ENCODE measurements at places on chromosomes 2 and 18.

DNA sequence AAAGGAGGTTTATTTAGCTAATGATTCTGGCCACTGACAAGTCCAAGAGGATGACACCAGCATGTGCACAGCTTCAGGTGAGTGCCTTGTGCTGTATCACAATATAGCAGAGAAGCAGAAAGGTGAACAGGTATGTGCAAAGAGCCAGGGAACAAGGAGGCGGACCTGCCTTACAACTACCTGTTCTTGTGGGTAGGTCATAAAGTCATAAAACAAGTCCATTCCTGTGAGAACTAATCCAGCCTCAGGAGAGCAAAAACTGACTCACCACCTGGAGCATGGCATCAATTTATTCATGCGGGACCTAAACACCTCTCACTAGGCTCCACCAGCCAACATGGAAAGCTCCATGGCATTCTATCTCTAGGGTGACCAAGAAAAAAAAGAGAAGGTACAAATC is 234.2 kb downstream of the ASXL3 start:
- DNase-seq = no peak

DNA sequence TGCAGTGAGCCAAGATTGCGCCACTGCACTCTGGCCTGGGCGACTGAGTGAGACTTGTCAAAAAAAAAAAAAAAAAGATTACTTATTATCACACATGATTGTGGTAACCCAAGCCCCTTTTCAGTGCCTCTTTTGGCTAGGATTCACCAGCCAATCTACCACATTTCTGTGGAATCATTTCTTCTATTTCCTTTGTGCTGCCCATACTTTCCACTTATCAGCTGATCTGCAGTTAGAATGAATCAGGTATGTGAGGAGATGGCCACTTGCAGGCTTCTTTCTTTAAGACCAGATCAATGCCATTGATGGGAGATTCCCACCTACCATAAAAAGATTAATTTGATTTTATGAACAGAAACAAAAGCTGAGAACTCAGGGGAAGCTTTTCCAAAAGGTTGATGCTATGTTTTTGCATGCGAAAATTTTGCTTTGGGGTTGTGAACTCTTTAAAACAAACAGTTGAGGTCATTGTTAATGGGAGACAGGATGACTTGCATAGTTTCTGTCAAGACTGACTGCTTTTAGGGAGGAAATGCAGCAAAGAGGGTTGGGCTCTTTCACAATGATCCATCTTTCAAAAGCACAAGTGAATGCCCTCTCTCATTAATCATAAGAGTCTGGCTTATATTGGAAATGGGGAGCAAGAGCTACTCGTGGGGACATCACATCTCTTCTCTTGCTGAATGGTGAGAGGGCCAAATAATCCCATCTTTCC is 66.9 kb upstream of the CYP26B1 start:
- DNase-seq = no peak

DNA sequence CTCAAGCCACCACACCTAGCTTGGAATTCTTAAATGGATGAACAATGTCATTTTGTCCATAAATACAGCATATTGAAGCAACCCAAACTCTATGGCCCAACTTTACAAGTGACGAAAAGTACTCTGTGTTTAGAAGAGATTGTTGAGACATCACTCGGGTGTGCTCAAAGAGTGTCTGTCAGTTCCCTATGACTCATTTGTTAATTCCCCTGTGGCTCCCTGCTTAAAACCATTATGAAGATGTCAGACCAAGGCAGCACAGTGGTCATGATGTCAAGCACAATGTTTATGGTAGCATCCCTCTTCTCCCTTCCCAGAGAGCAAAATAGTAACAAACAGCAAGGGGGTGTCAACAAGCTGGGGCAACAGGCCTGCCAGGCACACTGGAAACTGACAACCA is 3.0 kb downstream of the LYG1 start:
- DNase-seq = no peak

GRCh38 chr2:42128721-42129486 is 40.2 kb upstream of the EML4 start:
- DNase-seq = no peak

DNA sequence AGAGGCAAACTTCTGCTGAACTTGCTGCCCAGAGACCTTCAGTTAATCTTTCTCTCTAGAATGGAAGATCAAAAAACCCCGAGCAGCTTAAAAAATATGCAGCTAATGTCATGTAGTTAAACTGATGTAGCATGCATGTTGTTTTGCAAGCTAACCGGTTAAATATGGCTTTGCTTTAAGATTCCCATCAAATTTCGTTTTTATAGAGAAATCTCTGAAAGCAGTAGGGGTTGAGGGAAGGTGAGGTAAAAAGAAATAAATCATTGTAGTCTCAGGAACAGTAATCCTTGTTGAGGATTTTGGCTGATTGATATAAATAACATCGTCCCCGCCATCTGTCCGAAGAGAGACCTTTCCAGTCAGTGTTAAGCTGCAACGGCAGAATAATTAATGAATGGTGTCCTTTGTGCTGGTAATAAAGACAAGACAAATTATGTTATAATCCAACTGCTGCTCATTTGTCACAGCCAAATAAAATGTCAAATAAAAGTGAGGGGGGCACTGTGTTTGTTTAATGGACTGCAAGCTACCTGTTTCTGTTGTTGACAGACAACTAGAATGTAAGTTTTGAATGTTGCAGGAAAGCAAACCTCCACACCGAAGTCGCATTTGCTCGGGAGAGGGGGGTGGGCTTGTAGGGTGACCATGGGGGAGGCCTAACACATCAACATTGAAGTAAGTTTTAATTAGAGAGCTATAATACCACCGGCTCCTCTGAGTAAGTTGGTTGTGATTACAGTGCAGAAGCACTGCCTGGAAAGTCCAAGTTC is 555.5 kb downstream of the ARHGAP15 start:
- peak; percentile 11 for DNase-seq

DNA sequence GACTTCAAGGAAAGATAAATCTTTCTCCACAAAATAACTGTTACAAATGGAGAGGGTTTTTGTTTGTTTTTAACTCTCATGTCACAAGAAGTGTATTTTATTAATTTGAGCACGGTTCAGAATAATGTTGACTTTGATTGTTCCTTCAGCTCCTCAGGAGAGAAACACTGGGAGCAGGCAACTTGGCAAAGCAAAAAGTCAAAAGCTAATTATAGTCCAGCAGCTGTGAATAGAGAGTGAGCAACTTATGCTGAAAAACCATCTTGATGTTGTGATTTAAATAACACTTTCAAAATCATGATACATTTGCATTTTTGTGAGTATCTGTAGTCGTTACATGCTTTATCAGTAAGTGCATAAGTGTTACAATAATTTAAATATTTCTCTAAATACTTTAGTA is 37.5 kb upstream of the TTN start:
- DNase-seq = no peak

DNA sequence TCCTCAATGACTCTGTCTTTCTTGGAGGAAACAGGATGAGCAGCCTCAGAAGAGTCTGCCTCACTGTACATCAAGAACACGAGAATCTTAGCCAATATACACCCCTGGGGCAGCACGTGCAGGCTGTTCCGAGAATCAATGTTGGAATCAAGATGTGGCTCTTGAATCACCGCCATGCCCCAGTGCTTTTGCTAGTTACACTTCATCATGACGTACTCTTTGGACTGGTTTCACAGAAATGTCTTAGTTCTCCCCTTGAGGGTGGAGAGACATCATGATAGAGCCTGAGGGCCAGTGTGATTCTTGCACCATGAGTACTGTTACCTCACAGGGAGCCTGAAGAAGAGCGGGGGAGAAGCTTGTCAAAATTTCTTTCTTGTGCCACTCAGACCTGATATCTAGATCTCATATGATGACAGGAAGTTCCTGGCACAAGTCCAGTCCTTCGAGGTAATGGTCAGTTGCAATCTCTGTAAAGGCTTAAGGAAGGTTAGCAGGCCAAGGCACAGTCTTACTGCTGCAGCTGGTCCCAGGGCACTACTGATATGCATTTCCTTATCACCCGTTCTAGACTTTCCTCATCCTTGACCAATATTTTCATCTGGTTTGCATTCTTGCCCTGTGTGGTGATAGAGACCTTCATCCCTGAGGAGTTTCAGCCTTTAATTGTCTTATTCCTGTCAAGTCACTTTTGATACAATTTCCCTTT is 28.2 kb upstream of the STAT4 start:
- no peak for DNase-seq

GRCh38 chr2:235864302-235864701 is 303.9 kb downstream of the GBX2 start:
- no peak for DNase-seq

GRCh38 chr2:20561637-20562454 is 89.1 kb downstream of the HS1BP3 start:
- no peak for DNase-seq

DNA sequence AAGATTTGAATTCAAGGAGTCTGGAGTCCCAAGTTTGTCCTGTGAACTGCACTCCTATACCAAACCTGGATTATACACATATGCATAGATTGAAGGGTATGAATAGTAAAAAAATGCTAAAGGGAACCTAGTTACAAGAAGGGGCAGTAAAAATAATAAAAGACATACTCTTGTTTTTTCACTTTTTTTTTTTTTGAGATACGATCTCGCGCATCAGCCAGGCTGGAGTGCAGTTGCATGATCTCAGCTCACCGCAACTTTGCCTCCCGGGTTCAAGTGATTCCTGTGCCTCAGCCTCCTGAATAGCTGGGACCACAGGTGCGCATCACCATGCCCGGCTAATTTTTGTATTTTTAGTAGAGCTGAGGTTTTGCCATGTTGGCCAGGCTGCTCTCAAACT is 22.3 kb downstream of the KRTCAP3 start:
- no peak for DNase-seq

DNA sequence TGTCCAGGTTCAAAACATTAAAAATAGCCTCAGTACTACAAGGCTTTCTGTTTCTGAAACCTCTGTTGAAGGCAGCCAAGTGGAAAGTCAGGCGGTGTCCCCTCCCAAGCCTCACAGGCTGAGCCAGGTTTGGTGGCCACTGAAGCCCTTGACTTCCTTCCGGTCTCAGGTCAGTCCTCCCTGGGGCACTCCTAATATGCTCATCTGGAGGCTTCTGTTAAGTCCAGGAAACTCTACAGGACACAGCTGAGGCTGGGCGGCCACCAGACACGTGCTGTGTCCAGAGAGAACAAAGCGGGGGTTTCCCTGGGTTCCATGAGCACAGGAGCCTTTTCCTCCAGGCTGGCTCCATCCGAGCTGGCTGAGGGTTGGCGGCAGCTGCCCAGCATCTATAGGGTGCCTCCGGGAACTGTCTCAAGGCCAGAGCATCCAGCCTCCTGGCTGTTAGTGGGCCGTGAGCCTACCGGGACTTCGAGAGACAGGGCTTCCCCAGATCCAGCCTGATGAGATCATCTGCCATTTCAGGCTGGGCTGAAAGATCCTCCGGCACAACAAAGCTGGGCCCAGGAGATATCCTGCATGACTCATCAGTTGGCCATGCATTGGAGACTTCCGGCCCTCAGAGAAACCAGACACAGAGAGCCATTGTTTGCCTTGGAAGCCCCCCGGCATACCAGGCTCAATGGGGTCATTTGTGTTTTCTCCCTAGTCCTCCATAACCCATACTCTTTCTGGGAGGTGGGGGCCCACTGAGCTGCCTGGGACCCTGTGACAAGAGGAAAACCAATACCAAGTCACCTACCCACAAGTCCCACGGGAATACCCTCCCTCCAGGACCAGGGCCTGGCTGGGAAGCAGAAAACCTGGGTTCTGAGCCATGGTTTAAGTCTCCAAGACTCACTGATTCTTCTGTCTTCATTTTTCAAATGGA is 71.7 kb downstream of the HS1BP3 start:
- no peak for DNase-seq

DNA sequence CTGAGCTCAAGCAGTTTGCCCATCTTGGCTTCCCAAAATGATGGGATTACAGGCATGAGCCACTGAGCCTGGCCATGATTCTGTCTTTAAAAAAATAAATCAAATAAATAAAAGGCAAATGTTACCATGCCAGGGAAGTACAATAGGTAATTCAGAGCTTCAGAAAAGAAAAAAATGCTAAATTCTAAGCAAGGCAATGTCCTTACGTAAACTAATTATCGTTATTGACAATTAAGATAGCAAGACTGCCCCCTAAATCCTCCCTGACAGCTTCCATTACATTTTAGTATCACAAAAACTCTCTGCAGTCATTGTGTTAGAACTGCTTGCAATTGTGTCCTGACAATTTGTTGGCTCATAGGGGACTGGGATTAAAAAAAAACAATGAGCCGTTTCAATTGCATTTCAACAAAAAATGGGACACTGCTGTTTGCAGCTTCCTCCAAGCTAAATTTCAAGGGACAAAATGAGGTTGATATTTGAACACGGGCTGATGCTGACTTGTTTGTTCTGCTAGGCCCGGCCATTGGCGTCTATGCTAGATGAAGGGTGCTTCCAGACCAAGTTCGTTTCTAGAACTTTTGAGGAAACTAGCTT is 88.9 kb downstream of the MOGAT1 start:
- DNase-seq = peak; percentile 93

DNA sequence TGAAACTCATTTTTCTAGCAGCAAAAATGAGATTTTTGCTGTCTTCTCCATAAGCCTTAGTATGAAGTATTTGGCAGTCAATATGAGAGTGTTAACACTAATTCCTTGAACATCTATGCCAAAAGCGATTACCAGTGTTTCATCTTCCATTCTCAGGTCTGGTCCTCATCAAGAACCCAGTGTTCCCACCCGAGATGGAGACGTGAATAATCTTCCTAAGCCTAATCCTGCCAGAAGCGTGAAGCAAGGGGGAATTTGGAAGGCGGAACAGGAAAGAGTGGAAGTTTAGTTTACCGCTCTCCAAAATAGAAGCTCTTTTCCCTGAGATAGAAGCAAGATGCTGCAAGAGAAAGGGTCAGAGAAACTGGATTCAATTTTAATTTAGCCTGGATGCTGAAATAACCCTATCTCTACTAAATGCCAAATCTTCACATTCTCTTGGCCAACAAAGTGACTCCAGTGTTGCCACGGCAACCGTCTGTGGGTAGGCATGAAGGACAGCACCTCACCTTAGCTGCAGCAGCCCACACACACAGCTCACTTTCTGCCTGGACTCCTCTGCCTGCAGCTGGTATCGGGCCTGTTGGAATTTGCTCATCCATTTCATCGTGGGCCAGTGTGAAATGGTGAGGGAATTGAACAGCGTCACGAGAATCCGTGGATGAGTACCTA is 711.1 kb downstream of the CBLN2 start:
- no peak for DNase-seq

DNA sequence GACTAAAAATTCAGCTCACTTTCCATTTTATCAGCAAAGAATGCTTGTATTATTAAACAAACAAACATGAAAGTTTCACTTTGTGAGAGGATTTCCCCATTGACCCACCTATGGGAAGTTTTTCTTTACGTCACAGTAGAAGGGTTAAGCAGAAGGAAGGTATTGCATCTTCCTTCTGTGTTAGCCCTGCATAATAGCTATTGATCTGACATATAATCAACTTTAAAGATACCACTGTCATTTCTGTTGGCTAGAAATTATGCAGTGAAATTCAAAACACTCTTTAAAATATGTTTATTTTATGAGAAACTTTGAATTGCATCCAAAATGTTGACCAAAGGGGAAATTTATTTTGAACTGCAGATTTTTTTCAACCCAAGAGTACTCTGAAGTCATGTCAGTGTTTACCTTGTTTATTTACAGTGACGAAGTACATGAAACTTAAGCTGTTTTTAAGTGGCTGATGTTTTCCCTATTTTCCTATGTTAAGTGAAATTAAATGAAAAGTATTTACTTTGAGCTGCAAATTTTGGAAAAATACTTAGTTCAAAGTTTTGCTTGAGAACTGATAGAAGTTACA is 566.4 kb downstream of the ZEB2 start:
- DNase-seq = no peak

- DNase-seq = no peak
These were observed 382.0 kb downstream of the SOX11 start for GRCh38 chr2:6074089-6074643.

- DNase-seq = peak; percentile 22
These were observed 280.7 kb upstream of the ZC3H15 start for GRCh38 chr2:186205254-186205911.

All from HAP-1 (cell line).